ENCODE measurements at places on chromosomes 12 and 14. TPM values are rescaled to one million over a fixed set of nuclear protein-coding genes. Genes with fewer than 3 reads are reported as not detected.

Gene CLEC6A
- not detected for total RNA-seq

Gene ESRRB
- total RNA-seq = not detected

Gene GALNT16
- total RNA-seq = 3.7 TPM

Gene TEDC1
- total RNA-seq = 4.7 TPM

Gene TGM1
- total RNA-seq = 3.6 TPM

Gene CLEC1B
- not detected for total RNA-seq

Gene MYBPC1
- total RNA-seq = not detected

Gene A2M
- 558 TPM for total RNA-seq

Gene FLRT2
- 19.9 TPM for total RNA-seq

Gene MYL6
- 6,076 TPM for total RNA-seq

Gene KSR2
- total RNA-seq = under 0.01 TPM

Gene SPIC
- not detected for total RNA-seq

Gene RAD51AP1
- total RNA-seq = 0.54 TPM

Gene KCNC2
- total RNA-seq = 0.12 TPM

Gene GPR132
- 1.0 TPM for total RNA-seq

Gene TAS2R46
- 0.67 TPM for total RNA-seq

Gene SERPINA10
- total RNA-seq = not detected

Gene NID2
- total RNA-seq = 69.5 TPM

Gene FZD10
- total RNA-seq = 0.94 TPM

Gene CLEC2B
- total RNA-seq = 5.5 TPM

Gene DEPDC4
- total RNA-seq = not detected
